ENCODE measurements at places on chromosomes 2 and 18. TPM values are rescaled to one million over a fixed set of nuclear protein-coding genes. Genes with fewer than 3 reads are reported as not detected.

DNA sequence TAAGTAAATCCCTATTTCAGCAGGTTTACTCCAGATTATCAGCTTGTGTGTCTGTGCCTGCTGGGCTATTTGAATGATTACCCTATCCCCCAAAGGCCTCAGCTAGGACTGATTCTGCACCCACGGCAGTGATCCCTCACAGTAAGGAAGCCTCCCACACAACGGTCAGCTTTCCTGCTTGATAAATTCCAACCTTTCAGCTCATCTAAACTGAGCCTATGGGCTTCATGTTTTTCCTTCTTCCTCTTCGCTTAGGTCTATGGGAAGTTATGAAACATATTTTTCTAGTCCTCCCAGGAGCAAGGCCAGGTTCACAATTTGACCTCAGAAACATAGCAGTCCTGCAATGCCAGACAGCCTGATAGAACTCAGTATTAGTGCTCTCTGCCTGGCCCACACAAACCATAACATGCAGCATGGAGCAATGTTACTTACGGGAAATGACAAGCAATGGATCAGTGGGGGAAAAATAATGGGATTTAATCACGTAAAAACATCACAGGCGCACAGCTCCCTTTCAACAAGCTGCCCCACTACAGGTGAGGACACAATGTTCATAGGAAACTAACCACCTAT is 170.9 kb downstream of the ZNF521 start:
- no peak for DNase-seq

GRCh38 chr18:24395049-24395795 is 2.4 kb downstream of the OSBPL1A start:
- DNase-seq = no peak

DNA sequence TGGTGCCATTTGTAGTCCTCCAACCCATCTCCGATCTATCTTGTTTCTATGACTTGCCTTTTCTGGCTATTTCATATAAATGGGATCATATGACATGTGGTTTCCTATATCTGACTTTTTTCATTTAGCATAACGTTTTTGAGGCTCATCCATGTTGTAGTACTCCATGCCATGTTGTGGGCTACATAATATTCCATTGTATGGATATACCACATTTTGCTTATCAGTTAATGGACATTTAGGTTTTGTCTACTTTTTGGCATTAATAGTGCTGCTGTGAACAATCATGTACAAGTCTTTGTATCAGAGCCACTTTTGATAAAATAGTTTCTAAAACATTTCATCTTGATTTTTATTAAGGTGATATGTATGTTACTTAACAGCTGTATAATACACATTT is 7.4 kb downstream of the CEBPZOS start:
- DNase-seq = no peak

DNA sequence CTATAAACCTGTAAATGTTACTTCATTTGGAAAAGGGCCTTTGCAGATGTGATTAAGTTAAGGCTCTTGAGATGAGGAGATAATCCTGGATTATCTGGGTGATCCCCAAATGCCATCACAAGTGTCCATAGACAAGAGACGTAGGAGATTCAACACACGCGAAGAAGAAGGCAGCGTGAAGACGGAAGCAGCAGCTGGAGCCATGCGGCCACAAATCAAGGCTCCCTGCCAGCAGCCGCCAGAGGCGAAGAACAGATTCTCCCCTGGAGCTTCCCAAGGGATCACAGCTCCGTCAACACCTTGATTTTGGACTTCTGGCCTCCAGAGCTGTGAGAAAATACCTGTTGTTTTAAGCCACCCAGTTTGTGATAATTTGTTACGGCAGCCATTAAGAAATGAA is 11.0 kb upstream of the VAPA start:
- DNase-seq = no peak

Gene GKN1
- not detected for total RNA-seq

Data from Right ventricle myocardium inferior (tissue), 1 donor.